ENCODE measurements at places on chromosomes 5 and 9.

- no peak for DNase-seq
Observed at GRCh38 chr9:104068546-104068945, 25.6 kb upstream of the SMC2 start.

DNA sequence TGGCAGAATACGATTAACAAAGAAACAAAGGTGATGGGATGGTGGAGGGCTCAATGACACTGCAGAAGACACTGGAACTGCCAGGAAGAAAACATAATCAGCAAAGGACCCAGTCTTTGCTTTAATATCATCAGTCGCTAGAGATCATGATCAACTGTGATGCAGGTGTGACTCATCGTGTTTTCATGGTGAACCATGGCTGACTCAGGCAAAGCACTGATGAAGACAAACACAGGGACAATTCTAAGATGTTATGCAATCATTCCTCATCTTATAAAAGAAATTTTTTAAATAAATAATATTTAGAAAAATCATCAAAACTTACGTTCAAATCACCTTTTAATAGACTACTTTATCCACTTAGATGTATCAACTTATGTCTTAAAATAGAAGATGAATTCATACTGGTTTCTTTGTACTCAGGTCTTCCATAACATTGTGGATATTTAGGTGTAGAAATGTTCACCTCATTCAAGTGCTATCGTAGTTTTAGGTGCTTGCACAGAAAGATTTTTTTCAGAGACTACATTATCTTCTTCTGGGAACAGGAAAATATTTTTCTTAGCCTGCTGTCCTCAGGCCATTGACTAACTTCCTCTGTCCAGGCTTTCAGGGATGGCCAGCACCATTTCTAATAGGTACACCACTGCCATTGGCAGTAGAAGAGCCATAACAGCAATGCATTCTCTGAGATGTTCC lies 673.4 kb upstream of the MEF2C start:
- DNase-seq, result peak; percentile 42

- no peak for DNase-seq
Observed at GRCh38 chr5:83567741-83568140, 96.2 kb downstream of the VCAN start.

GRCh38 chr9:38357350-38358114 lies 35.0 kb upstream of the ALDH1B1 start:
- DNase-seq, result no peak

DNA sequence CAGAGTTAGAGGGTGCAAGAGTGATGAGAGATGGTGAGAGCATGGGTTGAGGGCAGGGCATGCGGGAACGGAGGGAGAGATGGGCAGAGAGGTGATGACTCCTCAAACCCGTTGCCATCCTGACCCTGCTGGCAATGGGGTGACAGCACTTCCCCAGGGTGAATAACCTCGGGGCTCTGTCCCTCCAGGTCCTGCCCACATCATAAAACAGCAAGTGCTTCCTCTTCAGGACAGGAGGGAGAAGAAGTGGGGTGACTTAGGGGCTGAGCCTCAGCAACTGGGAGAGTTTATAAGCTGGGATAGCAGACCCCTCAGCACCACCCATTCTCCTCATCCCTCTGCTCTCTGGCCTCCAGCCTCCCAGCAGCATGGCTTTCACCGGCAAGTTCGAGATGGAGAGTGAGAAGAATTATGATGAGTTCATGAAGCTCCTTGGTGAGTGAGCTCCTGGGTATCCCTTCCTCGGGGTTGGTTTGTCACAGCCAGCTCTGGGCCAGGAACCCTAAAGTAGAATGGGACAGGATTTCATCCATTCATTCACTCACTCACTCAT lies at the start of gene FABP6:
Gene FABP6 (plus strand): TSS at position 317 of the 553 bp plus-strand sequence. CDS start 52 bp downstream, at position 369.
- DNase-seq, result no peak

- no peak for DNase-seq
Observed at GRCh38 chr9:75739884-75740611, 150.4 kb upstream of the PCSK5 start.

DNA sequence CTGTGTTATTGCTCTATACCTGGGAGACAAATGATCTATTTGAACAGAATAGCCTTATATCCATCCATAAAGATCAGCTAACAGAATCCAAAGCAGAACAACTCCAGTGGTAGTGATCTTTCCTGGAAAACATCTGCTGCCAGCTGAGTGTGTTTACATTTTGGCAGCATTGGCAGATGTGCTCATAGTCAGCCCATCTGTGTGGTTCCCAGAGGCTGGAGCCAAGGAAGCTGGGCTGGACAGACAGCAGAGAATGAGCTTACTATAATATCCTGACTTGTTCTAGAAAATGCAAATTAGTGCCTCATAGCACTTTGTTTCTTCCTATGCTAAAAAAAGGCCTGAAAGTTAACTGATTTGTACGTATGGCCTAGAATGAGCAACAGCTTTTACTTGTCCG lies 99.7 kb downstream of the ST8SIA4 start:
- DNase-seq, result no peak

- DNase-seq, result no peak
Observed at GRCh38 chr5:25002371-25002770, 357.6 kb upstream of the CDH10 start.

DNA sequence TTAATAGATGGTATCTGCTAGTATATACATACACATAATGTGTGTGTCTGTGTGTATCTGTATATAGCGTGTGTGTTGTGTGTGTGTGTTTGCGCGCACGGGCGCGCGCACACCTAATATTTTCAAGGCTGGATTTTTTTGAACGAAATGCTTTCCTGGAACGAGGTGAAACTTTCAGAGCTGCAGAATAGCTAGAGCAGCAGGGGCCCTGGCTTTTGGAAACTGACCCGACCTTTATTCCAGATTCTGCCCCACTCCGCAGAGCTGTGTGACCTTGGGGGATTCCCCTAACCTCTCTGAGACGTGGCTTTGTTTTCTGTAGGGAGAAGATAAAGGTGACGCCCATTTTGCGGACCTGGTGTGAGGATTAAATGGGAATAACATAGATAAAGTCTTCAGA lies 757 bp downstream of the FXN start:
- no peak for DNase-seq

GRCh38 chr5:108762660-108763059 lies 15.0 kb downstream of the FER start:
- DNase-seq, result no peak

DNA sequence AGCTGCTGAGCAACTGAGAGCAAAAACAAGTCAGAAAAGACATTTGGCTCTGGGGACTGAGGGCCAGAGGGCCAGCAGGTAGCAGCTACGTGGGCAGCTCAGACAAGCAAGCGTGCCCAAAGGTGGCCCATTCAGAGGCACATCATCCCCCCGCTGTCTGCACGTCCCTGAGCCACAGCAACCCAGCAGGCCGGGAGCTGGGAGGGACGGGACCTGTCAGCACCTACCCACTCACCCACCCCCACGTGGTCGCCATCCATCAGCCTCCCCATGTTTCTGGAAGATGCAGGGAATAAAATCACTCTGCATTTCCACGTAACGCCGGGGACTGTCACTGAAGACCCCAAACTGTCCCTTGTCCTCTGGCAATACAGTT lies 167.8 kb downstream of the COL23A1 start:
- DNase-seq, result no peak

DNA sequence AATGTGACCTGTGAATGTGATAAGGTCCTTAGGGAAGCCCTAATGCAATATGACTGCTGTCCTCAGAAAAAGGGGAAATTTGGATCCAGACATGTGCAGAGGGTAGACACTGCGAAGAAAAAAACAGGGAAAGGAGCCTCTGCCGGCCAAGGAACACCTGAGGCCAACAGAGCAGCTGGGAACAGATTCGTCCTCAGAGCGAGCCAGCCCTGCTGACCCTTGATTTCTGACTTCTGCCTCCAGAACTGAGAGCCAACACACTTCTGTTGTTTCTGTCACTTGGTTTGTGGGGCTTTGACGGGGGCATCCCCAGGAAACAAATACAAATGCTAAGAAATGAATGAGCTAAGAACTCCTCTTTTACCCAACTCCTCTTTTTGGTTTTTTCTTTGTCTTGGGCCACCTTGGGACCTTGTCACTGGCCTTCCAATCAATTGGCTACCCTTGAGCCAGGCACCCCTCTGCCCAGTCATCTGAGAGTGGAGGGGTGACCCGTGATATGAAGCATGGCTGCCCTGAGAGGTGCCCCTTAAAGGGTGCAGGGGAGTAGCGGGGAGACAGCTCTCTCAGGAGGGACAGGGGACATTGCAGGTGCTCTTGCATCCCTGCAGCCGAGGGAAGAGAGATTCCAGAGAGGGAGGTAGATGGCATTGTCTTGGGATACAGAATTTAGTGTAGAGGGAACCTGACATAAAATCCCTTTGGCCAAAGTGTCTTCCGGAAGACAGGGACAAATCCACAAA lies 16.9 kb downstream of the TMOD1 start:
- DNase-seq, result no peak

- no peak for DNase-seq
Observed at GRCh38 chr5:84430079-84430478, 45.4 kb upstream of the EDIL3 start.

DNA sequence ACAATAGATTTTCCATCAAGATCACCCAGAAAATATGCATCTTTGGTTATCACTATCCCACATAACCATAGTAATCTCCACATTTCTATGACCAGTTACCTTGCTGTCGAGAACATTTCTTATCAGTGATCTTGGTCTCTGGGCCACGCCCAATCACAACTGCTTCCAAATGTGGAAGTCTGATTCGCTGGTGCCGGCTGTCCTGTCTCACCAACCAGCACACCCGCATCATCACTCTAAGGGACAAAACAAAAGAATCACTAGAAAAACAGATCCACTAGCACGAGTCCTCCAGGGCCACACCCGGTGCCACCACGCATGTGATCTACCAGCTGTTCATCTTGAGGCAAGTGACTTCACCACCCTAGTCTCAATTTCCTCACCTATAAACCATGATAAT lies 11.8 kb downstream of the APTX start:
- no peak for DNase-seq

GRCh38 chr9:116901260-116901659 lies 214.2 kb downstream of the TRIM32 start:
- DNase-seq, result no peak

DNA sequence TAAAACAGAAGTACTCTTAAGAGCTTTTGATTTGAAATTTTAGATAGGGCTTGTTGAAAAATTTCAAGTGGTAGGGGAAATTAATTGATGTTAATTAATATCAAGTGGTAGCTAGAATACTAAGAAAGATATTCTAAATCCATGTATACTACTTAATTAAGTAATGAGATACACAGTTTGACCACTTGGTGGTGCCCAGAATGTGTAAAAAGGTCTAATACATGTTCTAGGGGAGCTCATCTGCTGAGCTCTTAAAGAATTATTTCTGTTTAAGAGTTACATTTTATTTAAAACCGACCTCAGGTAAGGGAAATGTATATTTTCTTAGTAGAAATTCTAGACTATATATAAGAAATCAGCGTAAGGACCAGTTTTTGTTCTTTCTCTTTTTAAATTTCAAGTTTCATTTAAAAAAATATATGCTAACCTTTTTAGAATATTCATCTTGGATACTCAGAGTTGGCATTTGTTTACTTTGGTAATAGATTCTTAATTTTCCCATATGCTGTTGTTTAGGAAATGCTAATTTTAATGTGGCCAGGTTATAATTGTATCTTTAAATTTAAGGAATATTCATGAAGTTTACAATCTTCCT lies 61.5 kb downstream of the LNPEP start:
- DNase-seq, result no peak

DNA sequence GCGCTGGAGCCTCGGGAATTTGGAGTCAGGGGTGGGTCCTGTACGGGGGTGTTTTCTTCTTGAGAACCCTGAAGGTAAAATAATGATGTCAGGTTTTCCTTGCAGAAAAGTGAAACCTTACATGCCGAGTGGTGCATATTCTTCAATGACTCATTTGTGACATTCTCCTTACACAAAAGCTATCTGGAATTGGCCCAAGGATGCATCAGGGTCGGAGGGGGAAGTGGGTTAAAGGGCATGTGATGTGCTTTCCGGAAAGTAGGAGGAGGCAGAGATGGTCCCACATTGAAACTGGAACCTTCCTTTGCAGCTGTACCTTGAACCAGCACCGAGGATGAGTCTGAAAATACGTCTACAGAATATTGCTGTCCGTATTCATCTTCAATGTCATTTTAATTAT lies 411.2 kb upstream of the IRX4 start:
- no peak for DNase-seq

GRCh38 chr5:149113669-149114068 lies 27.6 kb upstream of the ABLIM3 start:
- peak; percentile 60 for DNase-seq

- DNase-seq, result no peak
Observed at GRCh38 chr5:89946916-89947315, 462.6 kb downstream of the CETN3 start.

DNA sequence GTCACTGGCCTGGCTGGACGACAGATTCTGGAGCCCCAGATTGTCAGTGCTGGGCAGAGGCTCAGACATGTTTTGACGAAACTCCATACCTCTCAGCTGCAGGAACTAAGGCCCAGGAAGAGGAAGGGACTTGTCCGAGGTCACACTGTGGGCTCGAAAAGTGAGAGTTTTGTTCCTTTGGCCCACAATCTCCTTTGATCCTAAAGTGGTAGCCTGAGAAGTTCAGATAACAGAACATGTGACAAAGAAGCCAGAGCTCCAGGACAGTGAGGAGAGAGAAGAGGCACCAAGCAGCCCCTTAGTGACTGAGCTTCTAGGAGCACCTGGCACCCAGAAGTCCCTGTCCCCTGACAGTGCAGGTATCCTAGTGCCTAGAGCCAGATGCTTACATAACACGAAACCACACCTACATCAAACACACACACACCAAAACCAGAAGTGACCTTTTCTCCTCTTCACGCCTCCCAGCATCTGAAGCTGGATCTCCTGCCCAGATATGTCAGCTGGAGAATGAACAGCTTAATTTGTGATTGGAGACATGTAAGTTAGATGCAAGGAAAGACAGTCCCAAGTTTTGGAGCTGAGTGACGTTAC lies 88.9 kb downstream of the ADRB2 start:
- DNase-seq, result no peak

- no peak for DNase-seq
Observed at GRCh38 chr5:93072831-93073459, 508.1 kb downstream of the NR2F1-AS1 start.

DNA sequence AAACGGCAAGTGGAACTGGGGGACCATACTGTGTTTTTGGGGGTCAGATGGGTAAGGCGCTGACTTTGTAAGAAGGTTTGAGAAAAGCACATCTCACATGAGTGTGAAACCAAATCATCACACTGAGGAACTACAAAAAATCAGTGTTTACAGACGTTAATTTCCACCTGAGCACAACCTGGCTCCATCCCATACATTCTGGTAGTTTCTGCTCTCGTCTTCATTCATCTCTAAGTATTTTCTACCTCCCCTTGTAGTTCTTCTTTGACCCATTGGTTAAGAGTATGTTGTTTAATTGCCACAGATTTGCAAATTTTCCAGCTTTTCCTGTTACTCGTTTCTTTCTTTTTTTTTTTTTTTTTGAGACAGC lies 8.9 kb upstream of the DPP7 start:
- DNase-seq, result no peak

GRCh38 chr9:134698111-134698510 lies 56.5 kb downstream of the COL5A1 start:
- no peak for DNase-seq

- DNase-seq, result no peak
Observed at GRCh38 chr9:134642385-134643181, 980 bp downstream of the COL5A1 start.
